ENCODE measurements at places on chromosomes 16 and 17.

- DNase-seq: no peak
These were observed 9.1 kb upstream of the CACNG3 start for GRCh38 chr16:24246911-24247607.

GRCh38 chr17:66432996-66433551 is 130.7 kb downstream of the PRKCA start:
- no peak for DNase-seq

DNA sequence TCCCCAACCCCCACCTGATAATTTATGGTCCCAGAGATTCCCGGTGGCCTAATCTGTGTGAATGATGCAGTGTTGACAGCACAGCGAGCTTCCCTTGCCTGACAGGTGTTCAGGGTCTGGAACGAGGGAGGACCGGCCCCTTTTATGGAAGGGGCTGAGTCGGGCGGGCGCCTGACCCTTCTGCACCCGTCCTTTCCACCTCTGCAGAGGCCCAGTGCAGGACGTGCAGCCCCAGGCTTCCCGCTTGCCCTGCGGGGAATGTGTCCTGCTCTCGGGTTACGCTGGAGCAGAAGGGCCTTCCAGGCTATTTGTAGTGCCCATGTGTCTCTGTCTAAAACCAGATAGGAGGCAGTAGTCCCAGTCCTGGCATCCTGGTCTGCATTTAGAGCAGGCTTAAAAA is 16.2 kb downstream of the SMTNL2 start:
- DNase-seq: no peak

- no peak for DNase-seq
These were observed 24.2 kb downstream of the CACNA1G start for GRCh38 chr17:50584749-50585148.

DNA sequence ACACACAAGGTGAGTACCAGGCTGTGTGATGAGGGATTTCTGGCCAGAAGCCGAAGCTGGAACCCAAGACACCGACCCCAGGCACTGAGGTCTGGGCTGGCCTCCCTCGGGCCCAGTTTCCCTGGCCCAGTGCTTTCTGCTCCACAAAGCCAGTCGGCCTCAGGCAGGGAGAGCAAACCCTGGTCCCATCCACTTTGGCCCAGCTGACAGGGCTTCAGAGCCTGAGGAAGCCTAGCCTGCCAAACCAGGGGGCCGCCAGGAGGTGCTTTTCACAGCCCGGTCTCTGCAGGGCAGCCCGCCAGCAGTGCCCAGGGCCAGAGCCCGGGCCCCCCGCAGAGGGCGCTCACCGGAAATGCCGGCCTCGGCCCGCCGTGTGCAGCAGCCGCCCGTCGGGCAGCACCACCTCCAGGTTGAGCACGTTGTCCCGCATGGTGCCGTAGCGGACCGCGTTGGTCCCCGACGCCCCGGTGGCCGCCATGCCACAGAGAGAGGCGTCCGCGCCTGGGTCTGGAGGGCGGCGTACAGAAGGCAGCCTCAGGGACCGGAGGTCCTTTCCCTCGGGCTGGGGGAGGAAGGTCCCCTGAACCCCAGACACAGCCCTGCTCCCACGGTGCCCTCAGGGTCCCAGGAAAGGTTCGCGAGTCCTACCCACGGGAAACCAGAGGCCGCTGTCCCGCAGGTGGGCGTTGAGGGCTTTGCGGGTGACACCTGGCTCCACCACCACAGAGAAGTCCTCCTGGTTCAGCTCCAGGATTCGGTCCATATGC is 2.2 kb downstream of the LDHD start:
- DNase-seq: peak; percentile 24

GRCh38 chr17:32551186-32551955 is 64.6 kb downstream of the CDK5R1 start:
- no peak for DNase-seq

- DNase-seq: no peak
These were observed 3.3 kb downstream of the ZNF652 start for GRCh38 chr17:49358641-49359247.

- no peak for DNase-seq
These were observed 16.2 kb downstream of the MIS12 start for GRCh38 chr17:5502552-5502951.

- no peak for DNase-seq
These were observed 1.4 kb upstream of the ST6GALNAC1 start for GRCh38 chr17:76644995-76645394.

DNA sequence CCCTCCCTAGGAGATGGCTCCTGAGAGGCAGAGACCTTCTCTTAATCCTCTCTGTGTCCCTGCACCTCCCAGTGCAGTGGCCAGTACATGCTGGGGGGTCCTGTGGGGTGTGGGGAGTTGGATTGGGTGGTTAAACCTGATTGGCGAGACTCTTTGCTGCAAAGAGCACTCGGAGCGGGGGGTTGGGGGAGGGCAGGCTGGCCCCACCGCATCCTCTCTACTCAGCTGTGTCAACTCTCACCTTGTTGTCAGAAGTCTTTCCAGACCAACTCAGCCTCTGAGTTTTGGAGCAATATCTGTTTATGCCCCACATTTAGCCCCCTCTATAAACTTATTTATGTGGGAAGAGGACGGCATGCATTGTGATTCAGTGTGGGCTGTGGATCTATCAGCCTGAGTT is 40.0 kb downstream of the SMARCE1 start:
- no peak for DNase-seq

- no peak for DNase-seq
These were observed 32.6 kb upstream of the SHISA9 start for GRCh38 chr16:12868788-12869187.

GRCh38 chr17:50311483-50311882 is 34.4 kb upstream of the XYLT2 start:
- DNase-seq: no peak

GRCh38 chr16:920717-921116 is 50.1 kb downstream of the LMF1 start:
- DNase-seq: no peak

GRCh38 chr17:42669977-42670788 is 6.6 kb downstream of the PLEKHH3 start:
- no peak for DNase-seq

GRCh38 chr16:81666113-81666512 is 113.0 kb upstream of the PLCG2 start:
- DNase-seq: no peak

DNA sequence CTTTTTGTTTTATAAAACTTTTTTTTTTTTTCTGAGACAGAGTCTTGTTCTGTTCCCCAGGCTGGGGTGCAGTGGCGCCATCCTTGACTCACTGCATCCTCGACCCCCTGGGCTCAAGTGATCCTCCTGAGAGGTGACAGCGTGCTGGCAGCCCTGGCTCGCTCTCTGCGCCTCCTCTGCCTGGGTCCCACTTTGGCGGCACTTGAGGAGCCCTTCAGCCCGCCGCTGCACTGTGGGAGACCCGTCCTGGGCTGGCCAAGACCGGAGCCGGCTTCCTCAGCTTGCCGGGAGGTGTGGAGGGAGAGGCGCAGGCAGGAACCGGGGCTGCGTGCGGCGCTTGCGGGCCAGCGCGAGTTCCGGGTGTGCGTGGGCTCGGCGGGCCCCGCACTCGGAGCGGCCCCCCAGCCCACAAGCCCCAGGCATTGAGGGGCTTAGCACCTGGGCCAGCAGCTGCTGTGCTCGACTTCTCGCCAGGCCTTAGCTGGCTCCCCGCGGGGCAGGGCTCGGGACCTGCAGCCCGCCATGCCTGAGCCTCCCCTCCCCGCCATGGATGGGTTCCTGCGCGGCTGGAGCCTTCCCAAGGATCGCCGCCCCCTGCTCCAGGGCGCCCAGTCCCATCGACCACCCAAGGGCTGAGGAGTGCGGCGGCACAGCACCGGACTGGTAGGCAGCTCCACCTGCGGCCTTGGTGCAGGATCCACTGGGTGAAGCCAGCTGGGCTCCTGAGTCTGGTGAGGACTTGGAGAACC is 49.6 kb upstream of the HELZ start:
- no peak for DNase-seq

GRCh38 chr17:4735876-4736651 is 3.6 kb upstream of the ZMYND15 start:
- no peak for DNase-seq

DNA sequence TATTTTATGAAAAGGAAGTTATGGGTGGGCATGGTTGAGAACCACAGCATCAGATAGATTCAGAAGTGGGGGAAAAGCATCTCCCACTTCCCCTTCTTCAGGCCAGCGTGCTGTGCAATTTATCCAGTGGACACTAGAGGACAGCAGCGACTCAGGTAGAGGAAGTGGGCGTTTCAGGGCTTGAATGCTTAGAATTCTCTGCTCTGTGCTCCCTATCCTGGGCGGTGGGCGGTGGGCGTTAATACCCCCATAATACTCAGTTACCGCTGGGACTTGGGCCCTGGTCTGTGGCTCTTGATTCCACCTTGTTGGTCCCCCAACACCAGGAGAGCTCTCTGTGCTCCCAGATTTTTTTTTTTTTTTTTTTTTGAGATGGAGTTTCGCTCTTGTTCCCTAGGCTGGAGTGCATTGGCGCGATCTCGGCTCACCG is 3.7 kb upstream of the LYZL6 start:
- peak; percentile 39 for DNase-seq

GRCh38 chr17:38874505-38875400 is 4.9 kb downstream of the LASP1 start:
- DNase-seq: no peak

DNA sequence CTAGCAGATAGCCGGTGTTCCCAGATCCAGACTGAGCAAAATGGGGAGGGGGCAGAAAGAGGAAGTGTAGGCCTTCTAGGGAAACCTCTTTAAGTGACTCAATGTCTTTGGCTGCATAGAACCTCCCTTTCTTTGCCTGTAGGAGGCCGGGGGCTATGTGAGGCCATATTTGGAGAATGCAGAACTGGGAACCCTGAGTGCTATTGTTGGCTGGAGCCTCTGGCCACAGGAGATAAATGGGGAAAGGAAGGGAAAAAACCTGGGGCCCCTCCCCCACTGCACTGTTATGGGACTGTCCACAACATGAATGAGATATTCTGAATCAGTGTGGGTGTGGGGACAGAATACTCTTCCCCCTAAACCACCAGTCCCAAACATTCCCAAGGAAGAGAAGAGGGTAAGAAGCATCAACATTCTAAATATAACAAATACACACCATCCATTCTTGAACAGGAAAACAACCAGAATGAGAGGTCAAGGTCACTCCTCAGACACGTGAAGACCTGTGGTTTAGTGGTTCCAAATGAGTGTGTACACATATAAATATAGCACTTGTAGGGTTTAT is 2.4 kb downstream of the VPS25 start:
- no peak for DNase-seq

GRCh38 chr17:65583921-65584603 is 22.6 kb upstream of the AXIN2 start:
- no peak for DNase-seq

- DNase-seq: no peak
These were observed 24.8 kb downstream of the RPGRIP1L start for GRCh38 chr16:53678756-53679343.

- DNase-seq: no peak
These were observed 67.8 kb upstream of the GNG13 start for GRCh38 chr16:868386-868755.

GRCh38 chr17:63696381-63696961 is 3.5 kb downstream of the LIMD2 start:
- no peak for DNase-seq

GRCh38 chr16:48897698-48898205 is 287.8 kb upstream of the N4BP1 start:
- no peak for DNase-seq

DNA sequence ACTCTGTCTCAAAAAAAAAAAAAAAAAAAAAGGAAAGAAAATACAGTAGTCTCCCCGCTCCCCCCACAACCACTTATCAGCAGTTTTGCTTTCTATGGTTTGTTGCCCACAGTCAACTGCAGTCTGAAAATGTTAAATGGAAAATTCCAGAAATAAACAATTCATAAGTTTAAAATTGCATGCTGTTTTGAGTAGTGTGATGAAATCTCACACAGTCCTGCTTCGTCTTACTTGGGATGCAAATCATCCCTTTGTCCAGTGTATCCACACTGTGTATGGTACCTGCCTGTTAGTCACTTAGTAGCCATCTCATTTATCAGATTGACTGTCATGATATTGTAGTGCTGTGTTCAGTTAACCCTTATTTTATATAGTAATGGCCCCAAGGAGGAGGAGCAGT is 41.5 kb downstream of the NF1 start:
- DNase-seq: no peak

DNA sequence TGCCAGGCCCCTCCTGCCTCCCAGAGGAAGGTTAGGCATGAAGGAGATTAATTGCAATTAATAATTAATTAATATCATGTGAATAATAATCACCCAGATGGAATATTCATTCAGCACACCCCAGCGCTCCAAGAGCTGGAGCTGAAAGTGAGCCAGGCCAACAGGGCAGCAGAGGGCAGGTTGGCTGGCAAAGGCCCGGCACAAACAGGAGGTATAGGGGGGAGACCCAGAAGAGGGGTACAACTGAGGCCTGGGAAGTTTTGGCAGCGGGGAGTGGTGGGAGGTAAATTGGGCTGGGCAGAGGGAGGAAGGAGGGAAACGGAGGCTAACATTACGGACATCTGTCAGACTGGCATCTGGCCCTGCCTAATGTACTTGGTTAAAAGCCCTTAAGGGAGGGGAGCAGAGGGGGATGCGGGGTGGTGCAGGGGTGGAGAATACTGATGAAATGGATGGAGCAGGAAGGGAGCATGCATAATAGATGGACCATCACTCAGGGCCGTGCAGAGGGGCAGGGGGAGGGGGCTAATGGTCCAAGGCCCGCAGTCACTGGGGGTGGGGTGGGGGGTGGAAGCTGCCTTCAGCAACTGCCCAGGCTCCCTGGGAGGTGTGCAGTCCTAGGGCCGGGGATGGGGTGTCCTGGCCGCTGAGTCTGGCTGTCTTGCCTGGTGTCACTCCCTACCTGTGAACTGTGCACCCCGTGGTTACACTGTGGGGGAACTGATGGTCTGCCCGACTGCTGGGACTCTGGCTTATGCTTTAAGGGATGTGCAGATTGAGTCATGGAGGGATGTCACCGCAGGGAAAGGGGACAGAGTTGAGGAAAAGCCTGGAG is 1.9 kb downstream of the ADAM11 start:
- no peak for DNase-seq

DNA sequence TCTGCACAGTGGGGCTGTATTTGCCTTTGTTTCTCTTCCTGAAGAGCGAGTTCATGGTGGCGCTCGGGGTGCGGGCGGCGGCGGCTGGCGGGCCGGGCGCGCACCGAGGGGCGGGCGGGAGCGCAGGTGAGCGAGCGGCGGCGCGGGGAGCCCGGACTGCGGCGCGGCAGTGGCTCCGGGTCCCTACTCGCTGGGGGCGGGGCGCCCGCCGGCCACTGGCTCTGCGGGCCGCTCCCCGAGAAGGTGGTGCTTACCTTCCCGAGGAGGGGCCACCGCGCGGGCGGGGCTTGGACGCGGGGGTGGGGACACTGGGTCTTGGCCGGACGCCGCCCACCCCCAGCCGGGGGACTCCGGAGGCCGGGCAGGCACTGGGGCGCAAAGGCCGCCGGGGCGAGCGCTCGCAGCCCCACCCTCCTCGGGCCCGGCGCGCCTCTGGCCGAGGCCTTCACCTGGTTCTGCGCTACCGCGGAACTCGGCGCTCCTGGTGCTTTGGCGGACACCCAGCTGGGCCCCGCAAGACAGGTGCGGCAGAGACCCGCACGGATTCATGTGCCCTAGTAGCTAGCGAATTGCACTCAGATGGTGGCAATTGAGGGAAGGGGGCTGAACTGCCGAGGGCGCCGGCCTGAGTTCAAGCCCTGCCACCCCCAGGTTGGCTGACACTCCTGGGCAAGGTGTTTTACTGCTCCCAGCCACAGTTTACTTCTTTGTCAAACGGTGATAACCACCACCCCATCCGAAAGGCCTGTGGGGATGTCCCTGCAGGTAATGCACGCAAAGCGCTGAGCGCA is at the start of gene PPL:
Gene PPL (minus strand): TSS at position 158 of the 791 bp plus-strand sequence. CDS start 103 bp downstream, at position 55.
- DNase-seq: peak; percentile 64
